Activated CD4-positive, alpha-beta T cell treated with anti-CD3 and anti-CD28 coated beads, Interleukin-10, Interleukin-2, amounts not matched to agents 100 ng/mL and 50 ng/mL, durations not matched to agents 16 hours and 8 hours (primary cell): ENCODE measurements at places on chromosomes 1 and 21.

DNA sequence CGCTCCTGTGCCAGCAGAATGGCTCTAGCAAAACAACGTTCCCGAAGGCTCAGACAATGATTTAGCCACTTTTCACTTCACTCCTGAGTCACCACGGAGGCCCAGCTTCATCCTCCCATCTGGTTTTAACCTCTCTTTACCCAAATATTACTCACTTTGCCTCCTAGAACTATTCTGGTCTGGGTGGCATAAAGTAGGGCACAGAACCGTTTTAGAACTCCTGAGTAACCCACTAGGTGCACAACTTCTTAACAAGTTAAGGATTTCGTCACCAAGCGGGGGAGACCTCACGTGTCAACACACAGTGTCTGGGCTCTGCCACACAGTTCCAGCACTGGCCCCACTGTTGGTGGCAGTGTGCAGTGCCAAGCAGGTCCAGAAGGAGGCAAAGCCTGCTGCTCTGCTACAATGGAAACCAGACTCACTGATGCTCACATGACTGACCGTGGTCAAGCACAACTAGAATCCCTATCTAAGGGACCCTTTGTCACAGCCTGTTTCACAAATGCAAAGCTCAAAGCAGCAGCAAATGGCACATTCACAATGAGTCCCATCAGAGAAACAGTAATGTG, 121.7 kb downstream of the SIPA1L2 start:
- DNase-seq: no peak

GRCh38 chr1:42680921-42681683, 1.1 kb upstream of the YBX1 start:
- peak; percentile 37 for DNase-seq

- no peak for DNase-seq
Observed at GRCh38 chr21:25970254-25970930, 200.2 kb downstream of the APP start.

DNA sequence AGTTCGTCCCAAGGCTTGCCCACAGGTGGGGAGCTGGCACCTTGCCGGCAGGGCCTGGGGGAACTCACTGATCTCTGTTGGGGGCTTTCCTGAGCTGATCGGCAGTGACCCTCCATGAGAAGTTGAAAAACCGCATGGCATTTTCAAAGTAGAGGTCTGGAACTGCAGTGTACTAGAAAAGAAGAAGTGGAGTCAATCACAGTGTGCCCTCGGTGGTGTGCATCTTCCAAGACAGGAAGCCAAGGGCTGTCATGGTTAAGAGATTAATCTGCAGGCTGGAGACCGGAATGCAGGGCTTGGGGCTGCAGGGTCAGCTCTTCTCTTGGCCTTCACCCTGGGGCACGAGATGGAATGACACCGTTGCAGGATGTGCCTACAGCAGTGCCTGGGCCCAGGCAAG, 56.8 kb downstream of the ECE1 start:
- DNase-seq: no peak

DNA sequence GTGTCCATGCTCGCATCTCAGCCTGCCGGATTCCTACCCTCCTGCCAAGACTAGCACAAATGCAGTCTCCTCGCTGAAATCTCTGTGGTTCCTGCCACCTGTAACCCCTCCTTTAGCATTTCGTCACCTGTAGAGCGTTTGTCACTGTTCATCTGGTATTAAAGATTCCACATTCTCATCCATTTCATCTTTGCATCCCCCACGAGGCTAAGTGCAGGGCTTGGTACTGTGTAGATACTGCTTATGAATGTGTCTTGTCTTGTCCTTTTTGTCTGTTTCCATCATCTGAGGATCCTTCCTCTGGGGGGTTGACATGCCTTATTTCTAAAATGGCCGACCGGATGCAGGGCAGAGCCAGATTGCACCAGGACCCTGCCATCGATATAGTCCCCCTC, 53.7 kb upstream of the DNAJC6 start:
- DNase-seq: no peak

GRCh38 chr1:53956308-53957168, 10.4 kb downstream of the LRRC42 start:
- peak; percentile 31 for DNase-seq

GRCh38 chr1:246092136-246092535, 414.9 kb downstream of the SMYD3 start:
- no peak for DNase-seq
